GM23338 (cell line): ENCODE measurements at places on chromosomes 4 and X. TPM values are rescaled to one million over a fixed set of nuclear protein-coding genes. Genes with fewer than 3 reads are reported as not detected.

DNA sequence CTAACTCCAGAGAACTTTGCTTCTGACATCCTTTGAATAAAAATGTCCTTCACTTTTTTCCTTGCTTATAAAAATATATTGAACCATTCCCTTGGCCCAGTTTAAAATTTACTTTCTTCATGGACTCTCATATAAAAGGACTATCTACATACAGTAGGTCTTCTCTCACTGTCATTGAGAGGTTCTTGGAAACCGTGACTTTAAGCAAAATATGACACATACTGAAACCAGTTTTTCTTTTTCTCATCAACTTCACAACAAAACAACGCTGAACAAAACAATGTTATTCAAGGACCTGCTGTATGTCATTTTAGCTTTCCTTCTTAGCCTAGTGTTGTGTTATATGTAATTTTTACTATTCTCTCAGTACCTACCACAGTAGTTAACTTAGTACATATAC lies 496.8 kb downstream of the CENPC start:
- no peak overlapping the region for H3K4me3 ChIP-seq
- no peaks in the 10 kb centered on the region for H3K27me3 ChIP-seq
- no peaks in the 10 kb centered on the region for H3K36me3 ChIP-seq
- no peak overlapping the region for H3K27ac ChIP-seq

- H3K4me3 ChIP-seq: no peak overlapping the region
- H3K27me3 ChIP-seq: no peaks in the 10 kb centered on the region
- H3K4me1 ChIP-seq: peaks cover 48% of the 10 kb centered on the region
Observed at GRCh38 chr4:139457318-139457717, 3.4 kb downstream of the RAB33B start.

DNA sequence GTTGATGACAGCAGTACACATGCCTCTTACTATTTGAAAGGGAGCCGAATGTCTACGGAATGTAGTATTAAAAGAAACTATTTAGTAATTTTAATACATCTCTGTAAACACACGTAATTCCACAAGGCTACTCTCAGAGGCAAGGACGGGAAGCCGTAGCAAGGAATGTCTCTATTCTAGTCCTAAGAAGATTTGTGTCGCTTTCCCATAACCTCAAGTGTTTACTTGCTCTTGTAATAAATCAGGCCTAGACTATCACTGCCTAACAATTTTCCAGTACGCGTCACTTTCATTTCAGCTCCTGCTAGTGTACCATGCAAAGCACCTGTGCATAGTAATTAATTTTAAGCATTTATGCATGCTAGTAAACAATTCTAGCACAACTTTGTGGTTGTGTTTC lies 86.7 kb downstream of the OR13H1 start:
- no peak overlapping the region for H3K4me3 ChIP-seq
- DNase-seq: no peak
- H3K27ac ChIP-seq: no peak overlapping the region
- H3K36me3 ChIP-seq: no peaks in the 10 kb centered on the region
- no peaks in the 10 kb centered on the region for H3K27me3 ChIP-seq

DNA sequence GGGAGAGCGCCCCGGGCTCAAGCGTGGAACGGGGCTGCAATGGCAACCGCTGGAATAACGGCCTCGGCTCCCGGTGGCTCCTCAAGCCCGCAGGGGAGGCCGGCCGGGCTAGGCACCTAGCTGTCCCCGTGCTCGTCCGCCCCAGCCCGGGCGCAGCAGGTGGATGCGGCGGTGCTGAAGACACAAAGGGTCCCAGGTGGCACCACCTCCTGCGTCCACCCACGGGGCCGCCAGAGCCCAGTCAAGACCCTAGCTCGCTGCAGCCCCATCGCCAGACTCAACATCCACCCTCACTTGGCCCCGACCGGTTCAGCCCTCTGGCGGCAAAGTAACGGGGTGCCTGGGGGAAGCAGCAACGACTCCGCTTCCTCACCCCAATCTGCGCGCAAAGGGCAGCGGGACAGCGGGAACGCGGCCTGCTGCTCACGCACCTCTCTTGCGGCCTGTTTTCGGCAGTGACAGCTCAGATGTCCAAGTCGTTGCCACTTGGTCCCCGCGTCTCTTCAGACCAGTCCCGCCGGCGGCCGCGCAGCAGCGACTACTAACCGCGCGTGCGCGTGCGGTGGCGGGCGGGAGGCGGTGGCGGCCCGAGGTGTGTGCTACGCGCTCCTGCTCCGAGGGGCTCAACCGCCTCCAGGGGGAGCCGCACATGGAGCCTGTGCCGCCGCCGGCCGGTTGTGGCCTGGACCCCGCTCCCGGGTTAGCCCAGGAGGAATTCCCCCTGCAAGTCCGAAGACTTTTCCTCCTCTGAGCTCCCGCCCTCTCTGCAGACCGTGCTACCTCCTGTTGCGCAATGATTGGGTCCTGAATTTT lies at the start of gene CLGN:
Gene CLGN (minus strand): TSS at position 543 of the 813 bp plus-strand sequence. CDS start 14,570 bp downstream, outside the sequence.
- H3K4me3 ChIP-seq: peak within 1 kb of the TSS; percentile 80
- H3K27ac ChIP-seq: no peak within 1 kb of the TSS
- H3K27me3 ChIP-seq: no peaks in the 10 kb centered on the region
- peak; percentile 94 for DNase-seq
- no peaks in the 10 kb centered on the region for H3K36me3 ChIP-seq
- H3K4me1 ChIP-seq: no peaks in the 10 kb centered on the region; the same call in none of the 2 replicates

INPP4B gene
- 0.12 and 0.14 TPM in 2 replicates for total RNA-seq

IL3RA gene
- total RNA-seq: 0.39 TPM in 1 of 2 replicates, not detected in the other

DNA sequence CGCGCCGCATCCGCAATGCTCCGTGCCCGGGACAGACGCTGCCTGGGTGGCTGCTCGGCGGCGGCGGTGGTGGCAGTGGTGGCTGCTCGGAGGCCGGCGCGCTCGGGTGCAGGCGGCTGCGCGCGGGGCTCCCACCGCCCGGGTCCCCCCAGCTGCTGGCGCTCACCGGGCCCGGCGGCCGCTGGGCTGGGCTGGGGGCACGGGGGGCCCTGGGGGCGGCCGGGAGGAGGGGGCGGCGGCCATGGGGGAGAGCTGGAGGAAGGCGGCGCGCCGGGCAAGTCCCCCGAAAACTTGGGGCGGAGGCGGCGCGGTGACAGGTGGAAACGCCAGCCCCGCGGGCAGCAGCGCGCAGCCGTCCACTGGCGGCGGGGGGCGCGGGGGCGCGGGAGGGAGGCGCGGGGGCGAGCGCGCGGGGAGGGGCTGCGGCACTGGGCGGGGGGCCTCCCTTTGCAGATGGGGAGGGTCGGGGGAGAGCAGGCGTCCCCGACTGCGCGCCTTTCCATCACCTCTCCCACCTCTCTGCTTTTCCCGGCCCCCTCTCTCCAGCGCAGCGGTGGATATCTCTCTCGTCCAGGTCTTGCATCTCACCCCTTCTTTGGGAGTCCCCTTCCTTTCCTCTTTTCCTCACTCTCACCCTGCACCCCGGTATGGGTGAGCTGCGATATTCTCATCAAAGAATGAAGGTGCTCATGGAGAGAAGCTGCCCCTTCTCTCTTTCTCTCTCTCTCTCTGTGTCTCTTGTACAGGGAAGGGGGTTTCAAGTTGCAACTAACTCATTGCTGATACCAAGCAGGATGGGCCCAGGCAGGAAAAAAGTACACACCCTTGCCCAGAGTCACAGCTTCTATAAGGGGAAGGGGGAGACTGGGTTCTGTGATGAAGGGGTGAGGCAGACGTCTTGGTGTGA lies 83.7 kb upstream of the DHRSX start:
- H3K27ac ChIP-seq: no peak overlapping the region
- peak; percentile 58 for DNase-seq
- peaks cover 29% of the 10 kb centered on the region for H3K4me1 ChIP-seq
- peak overlapping the region; percentile 66 for H3K4me3 ChIP-seq
- no peaks in the 10 kb centered on the region; the same call in 1 of the 2 replicates for H3K36me3 ChIP-seq

GPAT3 gene
- 2.0 and 5.7 TPM in 2 replicates for total RNA-seq

FAAH2 gene
- 6.0 and 11.4 TPM in 2 replicates for total RNA-seq

- H3K36me3 ChIP-seq: no peaks in the 10 kb centered on the region
- no peaks in the 10 kb centered on the region for H3K4me1 ChIP-seq
- no peak overlapping the region for H3K4me3 ChIP-seq
- H3K27me3 ChIP-seq: no peaks in the 10 kb centered on the region
Observed at GRCh38 chr4:39591290-39591689, 47.4 kb downstream of the SMIM14 start.

DNA sequence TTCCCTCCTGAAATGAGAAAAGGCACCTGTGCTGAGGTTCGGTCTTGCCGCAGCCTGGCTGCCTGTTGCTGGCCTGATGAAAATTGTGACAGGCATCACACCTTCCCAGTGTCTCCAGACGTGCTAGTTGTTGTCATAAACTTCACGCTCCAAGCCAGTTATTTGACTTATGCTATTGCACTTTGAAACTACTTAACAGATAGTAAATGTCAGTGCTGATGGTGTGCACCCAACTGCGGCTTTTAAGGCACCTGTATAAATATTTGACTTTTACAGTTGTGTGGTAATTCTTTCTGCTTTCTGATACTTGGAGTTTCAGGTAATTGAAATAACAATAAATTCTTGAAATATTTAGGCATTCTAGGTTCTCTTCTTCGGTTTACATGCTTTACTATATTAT lies 1.8 kb downstream of the WWC2 start:
- H3K27ac ChIP-seq: no peak overlapping the region
- peaks cover 10% of the 10 kb centered on the region for H3K27me3 ChIP-seq
- H3K36me3 ChIP-seq: no peaks in the 10 kb centered on the region
- H3K4me3 ChIP-seq: peak overlapping the region; percentile 88
- peaks cover 52% of the 10 kb centered on the region for H3K4me1 ChIP-seq
- no peak for DNase-seq

- H3K27ac ChIP-seq: no peak within 1 kb of the TSS
- peaks cover 17% of the 10 kb centered on the region for H3K27me3 ChIP-seq
- peak; percentile 79 for DNase-seq
Observed at GRCh38 chr4:986879-987623, at the start of gene IDUA. TSS of gene IDUA (plus strand) at chr4:987044. CDS start at chr4:987085, 41 bp downstream.

DNA sequence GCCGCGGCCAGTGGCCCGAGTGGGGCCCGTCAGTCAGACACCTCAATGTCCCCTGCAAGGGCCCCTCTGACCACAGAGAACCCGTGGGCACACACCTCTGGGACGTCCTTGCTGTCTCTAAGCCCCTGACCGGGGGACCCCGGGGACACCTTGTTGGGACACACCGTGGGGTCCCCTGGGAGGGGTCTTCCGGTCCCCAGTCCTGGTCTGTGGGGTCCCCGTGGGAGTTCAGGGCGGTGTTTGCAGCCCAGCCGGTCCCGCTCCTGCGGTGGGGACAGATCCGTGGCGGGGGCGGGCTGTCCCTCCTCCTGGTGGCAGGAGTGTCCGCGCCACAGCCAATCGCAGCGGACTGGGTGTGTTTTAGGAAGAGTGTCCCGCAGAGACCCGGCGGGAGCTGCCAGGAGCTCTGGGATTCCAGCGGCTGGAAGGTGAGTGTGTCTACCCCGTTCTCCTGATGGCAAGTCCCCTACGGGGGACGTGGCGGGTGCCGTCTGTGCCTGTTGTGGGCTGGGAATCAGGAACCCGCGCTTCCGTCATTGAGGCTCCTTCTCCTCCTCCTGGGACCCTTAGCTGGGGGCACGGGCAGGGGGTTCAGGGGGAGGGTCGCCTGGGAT lies 5.1 kb upstream of the PLCXD1 start:
- H3K4me1 ChIP-seq: peaks cover 10% of the 10 kb centered on the region; the same call in 1 of the 2 replicates
- no peak overlapping the region for H3K27ac ChIP-seq
- peak overlapping the region; percentile 83 for H3K4me3 ChIP-seq
- no peaks in the 10 kb centered on the region for H3K27me3 ChIP-seq

MTNR1A gene
- 0.66 and 1.4 TPM in 2 replicates for total RNA-seq

DNA sequence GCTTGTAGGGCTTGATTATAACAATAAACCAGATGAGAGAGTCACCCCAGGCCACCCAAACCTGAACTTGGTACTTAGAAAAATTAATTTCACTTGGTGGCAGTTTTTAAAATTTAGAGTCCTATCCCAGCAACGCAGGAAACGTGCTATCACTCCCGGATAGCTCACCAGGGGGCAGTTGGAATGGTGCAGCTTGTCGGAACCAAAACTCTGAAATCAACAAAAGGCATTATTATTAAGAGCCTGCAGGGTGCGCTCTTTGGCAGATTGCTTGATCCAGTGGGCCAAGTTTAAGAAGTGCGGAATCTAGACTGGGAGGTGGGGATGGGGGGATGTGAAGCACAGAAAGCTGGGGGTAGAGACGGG lies 2.4 kb downstream of the FRAS1 start:
- H3K4me3 ChIP-seq: peak overlapping the region; percentile 95
- H3K36me3 ChIP-seq: no peaks in the 10 kb centered on the region; the same call in 1 of the 2 replicates
- peak; percentile 97 for DNase-seq
- H3K27ac ChIP-seq: no peak overlapping the region

DNA sequence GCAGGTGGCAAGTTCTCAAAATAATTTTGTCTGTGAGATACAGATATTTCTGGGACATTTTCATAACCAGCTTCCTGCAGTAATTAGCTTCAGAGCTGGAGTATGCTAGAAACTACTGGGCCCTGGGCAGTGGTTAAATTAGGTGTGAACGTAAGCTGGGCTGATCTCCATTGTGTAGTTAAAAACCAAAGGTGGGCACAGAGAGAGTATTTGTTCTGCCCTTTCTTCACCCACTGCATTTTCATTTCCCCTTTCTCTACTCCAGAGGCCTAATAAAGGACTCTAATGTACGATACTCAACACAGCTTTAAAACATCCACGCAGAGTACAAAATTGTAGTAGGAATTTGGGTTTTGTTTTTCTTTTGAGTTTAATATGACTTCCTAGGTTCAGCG lies 252.7 kb downstream of the SPRY1 start:
- no peaks in the 10 kb centered on the region for H3K27me3 ChIP-seq
- H3K4me1 ChIP-seq: peaks cover 16% of the 10 kb centered on the region; the same call in 1 of the 2 replicates
- no peak for DNase-seq
- no peaks in the 10 kb centered on the region for H3K36me3 ChIP-seq
- H3K27ac ChIP-seq: peak overlapping the region; percentile 26; the same call in 1 of the 2 replicates
- no peak overlapping the region for H3K4me3 ChIP-seq

DNA sequence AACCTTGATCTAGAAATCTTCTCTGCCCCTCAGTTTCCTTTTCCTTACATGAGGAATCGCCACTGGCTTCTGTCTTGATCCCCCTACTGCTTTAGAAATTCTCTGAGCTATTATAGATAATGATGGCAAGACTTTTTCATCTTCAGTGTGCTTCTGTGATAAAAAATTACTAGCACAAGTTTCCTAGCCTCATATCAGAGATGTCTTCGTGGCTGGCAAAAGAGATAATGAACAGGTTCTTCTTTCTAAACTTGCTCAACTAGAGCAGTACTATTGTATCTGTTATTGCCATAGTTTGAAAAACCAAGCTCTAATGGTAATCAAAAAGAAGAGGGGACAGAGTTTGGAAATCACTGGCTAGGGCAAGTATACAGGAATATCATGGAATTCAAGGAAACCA lies 4.1 kb upstream of the PDGFC start:
- no peaks in the 10 kb centered on the region for H3K36me3 ChIP-seq
- H3K27ac ChIP-seq: no peak overlapping the region
- peaks cover 22% of the 10 kb centered on the region for H3K4me1 ChIP-seq

SYTL4 gene
- total RNA-seq: 0.28 TPM in 1 of 2 replicates, not detected in the other

GRCh38 chr4:178632415-178632814 lies 1190.2 kb upstream of the AGA start:
- H3K27me3 ChIP-seq: no peaks in the 10 kb centered on the region
- H3K4me3 ChIP-seq: no peak overlapping the region
- DNase-seq: no peak

GRCh38 chrX:94937491-94937890 lies 1263.5 kb downstream of the FAM133A start:
- H3K27ac ChIP-seq: no peak overlapping the region
- DNase-seq: no peak
- H3K4me1 ChIP-seq: no peaks in the 10 kb centered on the region
- H3K4me3 ChIP-seq: no peak overlapping the region

SNCA gene
- 13.0 and 15.6 TPM in 2 replicates for total RNA-seq

GRCh38 chrX:78708262-78708661 lies 39.3 kb upstream of the LPAR4 start:
- H3K27ac ChIP-seq: no peak overlapping the region
- H3K4me1 ChIP-seq: no peaks in the 10 kb centered on the region
- H3K36me3 ChIP-seq: no peaks in the 10 kb centered on the region
- H3K27me3 ChIP-seq: no peaks in the 10 kb centered on the region
- peak; percentile 55 for DNase-seq
- H3K4me3 ChIP-seq: no peak overlapping the region

HERC6 gene
- total RNA-seq: 6.5 and 7.3 TPM in 2 replicates

GPR34 gene
- not detected in 2 replicates for total RNA-seq

F8A1 gene
- total RNA-seq: 10.8 and 19.0 TPM in 2 replicates
